Activated CD4-positive, alpha-beta memory T cell treated with anti-CD3 and anti-CD28 coated beads for 36 hours (primary cell): ENCODE measurements at places on chromosomes 5 and 9.

DNA sequence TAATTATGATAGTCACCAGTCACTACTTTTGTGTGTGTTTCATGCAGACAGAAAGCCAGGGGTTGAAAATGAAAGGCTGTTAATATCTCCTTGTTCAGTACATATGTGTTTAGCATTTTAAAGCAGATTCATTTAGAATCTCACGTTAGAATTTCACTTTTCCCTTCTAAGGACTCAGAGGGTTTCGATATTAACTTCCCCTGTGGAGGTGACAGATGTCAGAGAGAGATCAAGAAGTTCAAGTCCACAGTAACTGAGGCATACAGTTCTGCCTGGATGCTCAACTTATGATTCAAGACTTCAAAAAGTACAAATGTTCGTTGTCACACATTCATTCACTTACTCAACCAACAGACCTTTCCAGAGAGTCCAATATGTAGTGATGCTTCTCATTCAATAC, 251.1 kb downstream of the EBF1 start:
- DNase-seq, result no peak

DNA sequence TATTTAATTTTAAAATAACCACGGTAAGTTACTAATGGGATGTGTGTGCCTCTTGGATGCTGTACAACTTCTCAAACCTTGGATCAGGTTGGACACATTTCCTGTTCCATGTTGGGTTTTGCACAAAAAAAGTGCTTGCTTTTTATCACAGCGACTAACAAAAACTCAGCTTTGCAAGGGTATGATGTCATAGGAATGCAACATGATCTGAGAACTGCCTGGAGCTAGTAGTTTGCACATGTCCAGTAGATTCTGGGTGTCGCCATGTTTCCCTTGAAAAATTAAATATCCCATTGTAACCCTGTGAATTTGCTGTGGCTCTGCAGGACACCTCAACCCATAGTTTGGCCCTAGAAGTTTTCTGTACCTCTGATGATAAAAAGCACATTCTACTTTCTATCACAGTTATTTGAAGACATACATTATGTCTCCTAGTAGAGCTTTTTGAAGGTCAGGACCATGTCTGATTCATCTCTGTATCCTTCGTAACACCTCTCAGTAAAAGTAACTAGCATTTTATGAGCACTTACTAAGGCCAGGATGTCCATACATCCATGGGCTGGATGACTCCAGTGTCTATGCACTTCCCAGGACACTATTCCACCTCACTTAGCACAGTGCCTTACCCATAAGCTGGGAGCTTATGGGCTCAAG, 11.5 kb upstream of the FRMPD1 start:
- no peak for DNase-seq

DNA sequence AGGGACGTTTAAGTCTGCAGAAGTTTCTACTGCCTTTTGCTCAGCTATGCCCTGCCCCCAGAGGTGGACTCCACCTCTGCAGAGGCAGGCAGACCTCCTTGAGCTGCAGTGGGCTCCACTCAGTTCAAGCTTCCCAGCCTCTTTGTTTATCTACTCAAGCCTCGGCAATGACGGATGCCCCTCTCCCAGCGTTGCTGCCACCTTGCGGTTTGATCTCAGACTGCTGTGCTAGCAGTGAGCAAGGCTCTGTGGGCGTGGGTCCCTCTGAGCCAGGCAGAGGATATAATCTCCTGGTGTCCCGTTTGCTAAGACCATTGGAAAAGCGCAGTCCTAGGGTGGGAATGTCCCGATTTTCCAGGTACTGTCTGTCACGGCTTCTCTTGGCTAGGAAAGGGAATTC, 2188.5 kb upstream of the WWC1 start:
- no peak for DNase-seq

DNA sequence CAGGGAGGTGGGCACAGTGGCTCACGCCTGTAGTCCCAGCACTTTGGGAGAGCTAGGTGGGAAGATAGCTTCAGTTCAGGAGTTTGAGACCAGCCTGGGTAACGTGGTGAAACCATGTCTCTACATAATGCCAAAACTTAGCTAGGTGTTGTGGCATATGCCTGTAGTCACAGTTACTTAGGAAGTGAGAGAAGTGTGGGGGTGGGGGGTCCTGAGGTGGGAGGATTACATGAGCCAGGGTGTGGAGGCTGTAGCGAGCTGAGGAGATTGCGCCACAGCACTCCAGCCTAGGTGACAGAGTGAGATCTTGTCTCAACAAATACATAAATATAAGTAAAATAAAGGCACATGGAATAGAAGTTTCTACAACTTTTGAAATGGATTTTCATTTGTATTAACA, 23.1 kb downstream of the VCAN start:
- DNase-seq, result no peak

GRCh38 chr5:16784843-16785791, 151.0 kb downstream of the MYO10 start:
- DNase-seq, result peak; percentile 80

DNA sequence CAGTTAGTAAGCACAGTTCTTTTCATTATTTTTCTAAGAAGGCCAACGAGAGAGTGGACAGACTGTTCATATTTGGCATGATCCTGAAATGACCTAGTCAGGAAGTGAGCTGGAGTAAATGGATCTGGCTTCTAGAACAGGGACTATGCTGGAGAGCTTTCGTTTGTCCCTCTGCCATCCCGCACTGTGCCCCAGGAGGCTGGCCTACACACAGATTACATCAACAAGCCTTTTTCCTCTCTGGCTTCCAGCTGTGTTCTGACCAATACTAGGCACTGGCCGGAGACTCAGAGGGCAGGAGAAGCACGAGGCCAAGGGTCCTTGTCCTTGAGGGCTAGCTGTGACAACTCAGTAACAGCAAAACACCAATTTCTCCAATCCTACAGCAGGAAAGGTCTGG, 127.8 kb downstream of the MED27 start:
- no peak for DNase-seq

GRCh38 chr9:3807601-3808000, 281.8 kb upstream of the RFX3 start:
- DNase-seq, result no peak

DNA sequence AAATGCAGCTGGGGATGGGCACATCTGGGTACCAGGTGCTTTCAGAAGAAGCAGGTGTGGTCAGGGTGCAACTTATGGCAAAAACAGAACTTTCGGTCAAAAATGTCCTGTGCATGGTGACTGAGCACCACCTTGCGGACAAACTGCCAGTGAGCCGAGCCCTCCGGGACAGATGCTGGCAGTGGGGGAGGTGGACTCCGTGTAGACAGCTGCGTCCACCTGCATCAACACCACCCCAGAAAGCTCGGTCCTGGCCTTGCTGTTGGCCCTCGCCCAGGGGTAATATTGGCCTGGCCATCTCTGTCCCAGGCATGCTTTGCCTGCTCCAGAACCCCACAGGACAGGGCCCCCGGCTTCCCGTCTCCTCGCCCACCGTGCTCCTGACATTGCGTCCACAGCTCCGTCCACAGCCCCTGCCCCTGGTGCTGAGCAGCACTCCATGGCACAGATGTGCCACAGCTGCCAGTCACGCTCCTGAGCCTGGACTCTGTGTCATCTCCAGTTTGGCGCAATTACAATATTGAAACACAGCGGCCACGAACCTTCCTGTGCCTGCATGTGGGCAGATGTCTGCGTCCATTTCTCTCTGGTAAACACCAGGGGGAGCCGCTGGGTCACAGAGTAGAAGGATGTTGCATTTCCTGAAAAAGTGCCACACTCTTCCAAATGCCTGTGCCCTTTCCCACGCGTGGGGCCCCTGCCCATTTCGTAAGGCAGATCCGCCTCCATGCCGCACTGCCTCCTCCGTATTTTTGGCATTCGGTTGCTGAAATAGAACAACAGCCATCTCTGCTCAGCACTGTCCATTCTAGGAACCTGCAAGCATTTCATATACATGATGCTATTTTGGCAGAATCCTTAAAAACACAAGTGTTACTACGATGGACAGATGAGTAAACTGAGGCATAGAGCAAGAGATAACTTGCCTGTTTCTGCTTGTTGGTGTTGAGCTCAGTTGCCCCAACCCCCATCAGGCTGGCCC, 33.4 kb upstream of the SLC6A19 start:
- DNase-seq, result peak; percentile 69

GRCh38 chr9:133768859-133769510, 30.8 kb upstream of the SARDH start:
- peak; percentile 9 for DNase-seq

- no peak for DNase-seq
These were observed 195.0 kb downstream of the PDE4D start for GRCh38 chr5:59698207-59699178.

GRCh38 chr5:75265731-75266130, 29.1 kb upstream of the ANKRD31 start:
- DNase-seq, result no peak

DNA sequence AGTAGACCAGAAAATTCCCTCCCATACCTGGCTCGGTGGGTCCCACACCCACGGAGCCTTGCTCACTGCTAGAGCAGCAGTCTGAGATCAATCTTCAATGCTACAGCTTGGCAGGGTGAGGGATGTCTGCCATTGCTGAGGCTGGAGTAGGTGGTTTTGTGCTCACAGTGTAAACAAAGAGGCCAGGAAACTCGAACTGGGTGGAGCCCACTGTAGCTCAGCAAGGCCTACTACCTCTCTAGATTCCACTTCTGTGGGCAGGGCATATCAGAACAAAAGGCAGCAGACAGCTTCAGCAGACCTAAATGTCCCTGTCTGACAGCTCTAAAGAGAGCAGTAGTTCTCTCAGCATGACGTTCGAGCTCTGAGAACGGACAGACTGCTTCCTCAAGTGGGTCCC, 5.6 kb upstream of the GZMA start:
- peak; percentile 44 for DNase-seq
